ENCODE measurements at places on chromosomes 7 and 10. TPM values are rescaled to one million over a fixed set of nuclear protein-coding genes. Genes with fewer than 3 reads are reported as not detected.

The TDRD1 gene
- under 0.01 TPM for total RNA-seq

The GIGYF1 gene
- total RNA-seq: 21.8 TPM

The NAT16 gene
- 0.11 TPM for total RNA-seq

The PIP gene
- not detected for total RNA-seq

The PFKP gene
- total RNA-seq: 84.8 TPM

The MAP3K8 gene
- total RNA-seq: 28.6 TPM

The GNAT3 gene
- total RNA-seq: not detected

The BTAF1 gene
- total RNA-seq: 47.2 TPM
